ENCODE measurements at places on chromosomes 6 and 20. TPM values are rescaled to one million over a fixed set of nuclear protein-coding genes. Genes with fewer than 3 reads are reported as not detected.

DNA sequence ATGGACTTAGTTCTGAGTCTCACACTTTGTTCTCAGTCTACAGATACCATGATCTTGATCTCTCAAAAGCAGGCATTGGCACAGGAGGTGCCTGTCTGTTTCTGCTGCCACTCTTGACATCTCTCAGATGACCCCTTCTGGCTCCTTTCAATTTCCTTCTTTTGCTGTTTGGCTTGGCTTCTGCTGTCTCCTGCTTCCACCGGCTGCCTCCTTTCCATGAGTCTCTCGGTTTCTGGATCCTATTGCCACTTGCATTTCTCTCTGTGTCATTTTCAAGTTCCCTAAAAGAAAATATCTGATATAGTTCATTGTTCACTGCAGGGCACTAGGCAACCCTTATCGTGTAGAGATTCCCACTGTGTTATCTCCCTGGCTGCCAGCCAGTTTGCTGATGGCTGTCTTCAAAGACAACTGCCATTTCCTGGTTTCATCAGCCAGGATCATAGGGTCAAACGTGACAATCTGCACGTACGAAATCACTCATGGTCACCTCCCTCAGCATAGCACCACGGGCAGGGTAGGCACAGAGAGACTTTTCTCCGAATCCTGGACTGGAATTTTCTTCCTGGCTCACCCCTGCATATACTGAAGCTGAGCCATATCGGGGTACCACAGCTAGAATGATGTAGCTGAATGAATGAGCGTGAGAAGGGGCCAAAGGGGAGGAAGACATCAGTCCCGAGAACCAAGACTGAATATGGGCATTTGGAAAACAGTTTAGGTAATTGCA lies 144.6 kb upstream of the TMEM170B start:
- DNase-seq = no peak
- no peaks in the 10 kb centered on the region for H3K36me3 ChIP-seq
- H3K4me1 ChIP-seq = peaks cover 4% of the 10 kb centered on the region
- H3K27me3 ChIP-seq = no peaks in the 10 kb centered on the region
- H3K4me3 ChIP-seq = no peak overlapping the region

DNA sequence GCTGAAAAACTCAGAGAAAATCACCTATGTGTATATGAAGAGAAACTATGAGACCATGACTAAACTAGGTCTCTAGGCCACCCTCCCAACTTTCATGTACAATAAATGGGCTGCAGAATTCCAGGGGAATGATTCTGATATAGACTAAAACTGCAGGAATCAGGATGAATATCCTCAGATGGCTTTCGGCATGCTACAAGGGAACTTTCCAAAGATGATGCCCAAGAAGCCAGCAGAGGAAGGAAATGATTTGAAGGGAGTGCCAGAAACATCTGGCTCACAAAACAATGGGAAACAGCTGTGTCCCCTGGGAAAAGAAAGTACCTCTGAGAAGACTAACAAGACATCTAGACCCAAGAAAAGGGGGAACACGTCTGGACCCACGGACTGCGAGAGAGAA lies 41.1 kb downstream of the PLN start:
- H3K36me3 ChIP-seq = no peaks in the 10 kb centered on the region
- no peaks in the 10 kb centered on the region for H3K4me1 ChIP-seq
- H3K27ac ChIP-seq = no peak overlapping the region
- H3K27me3 ChIP-seq = no peaks in the 10 kb centered on the region

- DNase-seq = no peak
- H3K27ac ChIP-seq = no peak overlapping the region
- H3K4me3 ChIP-seq = no peak overlapping the region
- H3K4me1 ChIP-seq = no peaks in the 10 kb centered on the region
- H3K27me3 ChIP-seq = no peaks in the 10 kb centered on the region
- no peaks in the 10 kb centered on the region for H3K36me3 ChIP-seq
Measured at GRCh38 chr6:160128125-160128683, 6.6 kb downstream of the SLC22A1 start.

DNA sequence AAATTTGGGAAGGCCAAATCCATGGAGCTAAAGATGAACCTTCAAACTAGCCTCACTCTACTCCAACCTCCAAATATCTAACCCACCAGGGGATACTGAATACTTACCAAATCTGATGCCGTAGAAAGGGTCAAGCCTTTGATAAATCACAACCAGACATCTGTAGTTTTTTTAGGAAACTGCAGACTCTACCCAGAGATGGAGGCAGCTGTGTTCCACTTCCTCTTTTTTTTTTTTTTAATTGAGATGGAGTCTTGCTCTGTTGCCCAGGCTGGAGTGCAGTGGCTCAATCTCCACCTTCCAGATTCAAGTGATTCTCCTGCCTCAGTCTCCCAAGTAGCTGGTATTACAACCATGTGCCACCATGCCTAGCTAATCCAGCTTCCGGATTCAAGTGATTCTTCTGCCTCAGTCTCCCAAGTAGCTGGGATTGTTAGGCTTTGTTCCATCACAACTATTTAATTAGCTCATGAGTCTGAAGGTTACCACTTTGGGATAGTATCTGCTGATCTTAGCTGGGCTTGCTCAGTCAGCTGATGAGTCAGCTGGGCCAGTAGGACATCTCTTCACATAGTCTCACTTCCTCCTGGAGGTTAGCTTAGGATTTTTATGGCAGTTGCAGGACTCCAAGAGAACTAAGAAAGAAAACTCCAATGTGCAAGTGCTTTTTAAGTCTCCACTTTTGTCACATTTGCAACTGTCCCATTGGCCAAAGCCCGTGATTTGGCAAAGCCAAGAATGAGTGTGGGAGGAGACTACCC lies 13.3 kb downstream of the FRK start:
- no peak overlapping the region for H3K27ac ChIP-seq
- H3K36me3 ChIP-seq = no peaks in the 10 kb centered on the region
- peaks cover 7% of the 10 kb centered on the region for H3K4me1 ChIP-seq
- no peak for DNase-seq
- H3K4me3 ChIP-seq = no peak overlapping the region

- H3K4me3 ChIP-seq = no peak overlapping the region
- peaks cover 20% of the 10 kb centered on the region for H3K36me3 ChIP-seq
- H3K4me1 ChIP-seq = no peaks in the 10 kb centered on the region
Measured at GRCh38 chr6:63705707-63706106, 70.1 kb downstream of the PHF3 start.

GRCh38 chr6:15498640-15499039 lies 164.2 kb downstream of the DTNBP1 start:
- H3K27ac ChIP-seq = no peak overlapping the region
- no peaks in the 10 kb centered on the region for H3K27me3 ChIP-seq
- no peak for DNase-seq
- H3K4me3 ChIP-seq = no peak overlapping the region

DNA sequence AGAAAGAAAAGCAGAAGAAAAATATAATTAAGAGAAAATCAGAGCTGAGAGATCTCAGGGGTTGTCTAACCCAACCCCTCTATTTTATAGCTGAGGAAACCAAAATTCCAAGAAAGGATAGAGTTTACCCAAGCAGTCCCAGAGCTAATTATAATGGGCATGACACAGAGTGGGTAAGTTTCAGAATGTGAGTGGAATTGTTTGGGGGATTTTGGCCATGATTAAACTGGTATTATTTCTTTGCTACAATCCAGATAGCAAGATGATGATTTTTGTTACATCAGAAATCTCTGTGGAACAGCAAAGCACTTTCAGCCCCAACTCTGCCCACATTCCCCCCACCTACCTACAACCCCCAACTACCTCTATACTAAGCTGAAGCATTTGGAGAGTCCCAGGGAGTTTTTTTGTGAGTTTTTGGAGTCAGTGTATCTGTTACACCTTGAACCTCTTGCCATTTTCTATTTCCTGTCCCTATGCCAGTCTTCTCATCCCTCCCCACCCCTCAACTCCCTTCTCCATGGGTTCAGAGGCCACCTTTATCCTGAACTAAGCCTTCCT lies 24.7 kb downstream of the POFUT1 start:
- no peaks in the 10 kb centered on the region for H3K27me3 ChIP-seq
- peaks cover 10% of the 10 kb centered on the region for H3K4me1 ChIP-seq
- H3K4me3 ChIP-seq = no peak overlapping the region
- DNase-seq = no peak
- H3K36me3 ChIP-seq = peaks cover 26% of the 10 kb centered on the region
- peak overlapping the region; percentile 50 for H3K27ac ChIP-seq

The TEAD3 gene
- 0.09 TPM for polyA plus RNA-seq

DNA sequence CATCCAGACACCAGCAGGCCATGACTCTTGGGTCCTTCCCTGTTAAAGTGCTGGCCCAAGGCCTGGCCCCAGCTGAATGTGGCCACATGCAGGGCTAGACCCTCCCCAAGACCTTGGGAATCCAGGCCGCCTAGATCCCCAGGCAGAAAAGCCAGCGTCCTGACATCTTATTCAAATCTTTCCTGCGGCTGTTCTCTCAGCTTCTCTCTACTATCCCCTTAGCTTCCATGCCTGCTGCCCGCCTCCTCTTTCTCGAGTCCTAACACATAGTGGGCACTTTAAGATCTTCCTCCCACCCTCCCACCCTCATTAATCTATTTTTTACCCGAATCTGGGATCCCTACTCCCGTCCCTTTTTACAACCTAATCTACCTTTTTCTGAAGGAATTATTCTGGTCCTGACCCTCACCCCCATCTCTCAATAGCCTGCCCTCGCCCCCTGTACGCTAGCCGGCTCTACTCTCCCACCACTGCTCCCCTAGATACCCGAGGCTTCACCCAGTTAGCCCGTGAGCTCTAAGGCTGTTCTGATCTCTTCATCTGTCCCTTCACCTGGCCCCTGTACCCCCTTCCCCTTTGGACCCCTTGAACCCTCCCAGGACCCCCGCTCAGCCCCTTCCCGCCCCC lies at the start of gene CCHCR1:
Gene CCHCR1 (minus strand): TSS at position 290 of the 627 bp plus-strand sequence. CDS start 202 bp downstream, at position 88.
- DNase-seq = no peak
- peaks cover 6% of the 10 kb centered on the region for H3K36me3 ChIP-seq
- no peaks in the 10 kb centered on the region for H3K27me3 ChIP-seq
- peaks cover 5% of the 10 kb centered on the region for H3K4me1 ChIP-seq
- H3K4me3 ChIP-seq = peak within 1 kb of the TSS; percentile 90

The CCDC170 gene
- polyA plus RNA-seq = not detected

DNA sequence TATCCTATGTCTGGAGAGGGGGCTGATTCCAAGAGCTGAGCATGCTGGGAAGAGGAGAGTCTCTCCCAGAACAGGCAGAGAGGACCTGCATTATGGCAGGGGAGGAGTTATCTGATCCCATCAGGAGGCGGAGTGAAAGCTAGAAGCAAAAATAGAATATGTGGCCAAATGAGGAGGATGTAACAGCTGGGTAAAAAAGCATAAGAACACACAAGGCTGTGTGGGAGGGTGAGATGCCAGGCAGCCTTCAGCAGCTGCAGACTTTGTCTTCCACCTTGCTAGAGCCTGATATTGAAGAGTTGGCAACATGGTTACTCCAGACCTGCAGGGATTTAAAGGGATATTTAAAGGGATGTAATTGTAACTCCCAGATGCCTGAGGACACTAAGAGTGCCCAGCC lies 167.1 kb downstream of the PTPRT start:
- no peak overlapping the region for H3K4me3 ChIP-seq
- no peaks in the 10 kb centered on the region for H3K4me1 ChIP-seq
- H3K27ac ChIP-seq = no peak overlapping the region
- no peaks in the 10 kb centered on the region for H3K27me3 ChIP-seq
- DNase-seq = no peak

DNA sequence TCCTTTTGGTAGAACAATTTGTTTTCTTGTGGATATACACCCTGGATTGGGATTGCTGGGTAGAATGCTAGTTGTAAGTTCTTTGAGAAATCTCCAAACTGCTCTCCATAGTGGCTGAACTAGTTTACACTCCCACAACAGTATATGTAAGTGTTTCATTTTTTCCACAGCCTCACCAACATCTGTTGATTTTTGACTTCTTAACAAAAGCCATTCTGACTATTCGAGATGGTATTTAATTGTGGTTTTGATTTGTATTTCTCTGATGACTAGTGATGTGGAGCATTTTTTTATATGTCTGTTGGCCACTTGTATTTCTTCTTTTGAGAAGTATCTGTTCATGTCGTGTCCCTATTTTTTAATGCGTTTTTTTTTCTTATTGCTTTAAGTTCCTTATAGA lies 444.1 kb downstream of the CBLN4 start:
- no peaks in the 10 kb centered on the region for H3K4me1 ChIP-seq
- no peaks in the 10 kb centered on the region for H3K27me3 ChIP-seq
- no peak overlapping the region for H3K4me3 ChIP-seq
- no peak overlapping the region for H3K27ac ChIP-seq
- DNase-seq = no peak

DNA sequence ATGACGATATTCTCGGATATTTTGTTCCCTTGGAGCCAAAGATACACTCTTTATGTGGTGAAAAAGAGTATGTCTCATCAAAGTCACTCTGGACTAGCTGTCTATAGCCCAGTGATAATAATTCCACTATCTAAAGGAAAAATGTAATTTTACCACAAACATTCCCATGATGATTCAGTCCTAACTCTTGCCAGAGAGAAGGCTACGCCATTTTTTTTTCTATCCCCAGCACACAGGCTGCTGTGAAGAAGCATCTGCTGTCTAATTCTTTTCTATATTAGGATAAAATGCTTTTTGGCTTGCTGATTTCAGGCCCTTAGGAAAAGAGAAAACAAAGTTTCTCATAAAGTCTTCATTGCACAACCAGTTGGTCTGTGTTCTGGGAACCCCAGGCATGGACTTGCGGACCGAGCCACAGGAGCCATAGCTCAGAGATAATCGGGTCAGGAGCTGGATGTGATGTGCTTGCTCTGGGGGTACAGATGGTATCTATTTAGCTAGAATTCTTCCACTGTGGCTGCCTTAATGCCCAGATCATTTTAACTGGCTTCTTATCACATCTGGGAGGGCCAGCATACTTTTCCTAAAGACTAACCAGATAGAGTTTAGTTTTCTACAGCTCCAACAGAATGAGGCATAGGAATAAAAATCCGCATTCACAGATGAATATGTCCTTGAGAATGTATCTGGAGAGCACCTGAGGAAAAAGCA lies 683.7 kb upstream of the ID4 start:
- no peaks in the 10 kb centered on the region for H3K4me1 ChIP-seq
- DNase-seq = no peak
- H3K27me3 ChIP-seq = no peaks in the 10 kb centered on the region

- H3K36me3 ChIP-seq = no peaks in the 10 kb centered on the region
- no peaks in the 10 kb centered on the region for H3K4me1 ChIP-seq
- no peak overlapping the region for H3K27ac ChIP-seq
- DNase-seq = no peak
Measured at GRCh38 chr6:88304520-88304919, 138.4 kb upstream of the CNR1 start.

The PTK7 gene
- polyA plus RNA-seq = 2.9 TPM

The CNR1 gene
- polyA plus RNA-seq = 6.1 TPM

GRCh38 chr6:81085431-81085790 lies 667.1 kb downstream of the TENT5A start:
- no peaks in the 10 kb centered on the region for H3K27me3 ChIP-seq
- no peaks in the 10 kb centered on the region for H3K4me1 ChIP-seq
- no peak for DNase-seq
- no peaks in the 10 kb centered on the region for H3K36me3 ChIP-seq
- H3K4me3 ChIP-seq = no peak overlapping the region
